Activated gamma-delta T cell treated with anti-CD3 and anti-CD28 coated beads, Interleukin-2, amount 50 U/mL, for 16 hours (primary cell): ENCODE measurements at places on chromosomes 1 and 21.

DNA sequence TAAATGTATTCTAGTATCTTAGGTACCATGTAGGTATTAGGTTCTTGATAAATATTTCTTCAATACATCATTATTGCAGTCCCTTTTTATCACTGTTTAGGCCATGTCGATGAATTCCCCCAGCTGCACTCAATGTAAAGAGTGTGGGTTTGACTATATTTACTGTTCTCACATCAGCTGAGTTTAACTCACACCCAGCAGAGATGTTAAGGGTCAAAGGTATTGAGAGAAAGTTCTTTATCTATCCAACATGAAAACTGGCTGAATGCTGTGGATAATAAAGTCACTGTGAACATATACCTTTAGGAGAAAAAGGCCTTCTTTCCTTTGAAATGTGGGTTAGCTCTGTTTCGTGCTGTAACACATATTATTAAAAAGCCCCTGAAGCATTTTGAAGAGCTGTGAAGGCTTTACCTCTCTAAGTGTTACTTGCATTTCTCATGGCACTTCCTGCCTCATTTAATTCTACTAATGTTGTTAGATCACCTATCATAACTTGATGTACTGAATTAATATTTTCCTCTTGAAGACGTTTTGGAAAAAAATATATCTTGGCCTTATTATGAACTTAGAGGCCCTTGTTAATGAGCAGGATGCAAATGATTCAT, 19.1 kb upstream of the LYST start:
- no peak for DNase-seq

- no peak for DNase-seq
Measured at GRCh38 chr1:178565586-178565985, 52.7 kb downstream of the TEX35 start.

GRCh38 chr1:112923234-112923958, 32.6 kb downstream of the SLC16A1 start:
- no peak for DNase-seq

GRCh38 chr1:19564366-19564765, 79.0 kb upstream of the CAPZB start:
- no peak for DNase-seq

DNA sequence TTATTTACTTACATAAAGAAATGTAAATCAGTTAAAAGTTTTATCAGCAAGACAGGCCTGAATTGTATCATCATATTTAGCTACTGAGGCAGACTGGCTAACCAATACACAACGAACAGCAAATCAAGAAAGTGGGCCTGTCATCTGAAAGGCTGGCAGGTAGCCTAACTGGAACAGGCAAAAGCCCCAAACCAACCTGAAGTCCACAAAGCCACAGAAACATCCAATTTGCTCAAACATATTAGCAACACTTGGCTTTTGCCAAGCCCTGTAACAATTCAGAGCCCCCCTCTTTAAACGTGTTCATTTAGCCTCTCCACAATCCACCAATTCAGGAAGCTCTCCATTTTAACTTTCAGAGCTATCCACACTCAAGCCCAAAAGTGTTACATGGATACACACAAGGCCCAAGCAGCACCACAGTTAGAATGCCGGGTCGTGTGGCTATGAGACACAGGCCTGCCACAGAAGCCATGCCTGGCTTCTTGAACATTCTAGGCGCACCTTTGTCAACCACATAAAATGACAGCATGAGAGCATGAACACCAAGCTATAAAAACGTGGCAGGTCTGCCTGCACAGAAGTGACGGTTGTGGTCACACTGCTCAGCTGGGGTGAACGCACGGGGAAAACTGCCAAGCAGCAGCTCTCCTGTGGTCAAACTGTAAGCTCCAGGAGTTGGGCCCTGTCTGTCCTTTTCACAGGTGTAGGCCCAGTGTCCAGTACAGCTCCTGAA, 49.3 kb downstream of the CD34 start:
- no peak for DNase-seq

DNA sequence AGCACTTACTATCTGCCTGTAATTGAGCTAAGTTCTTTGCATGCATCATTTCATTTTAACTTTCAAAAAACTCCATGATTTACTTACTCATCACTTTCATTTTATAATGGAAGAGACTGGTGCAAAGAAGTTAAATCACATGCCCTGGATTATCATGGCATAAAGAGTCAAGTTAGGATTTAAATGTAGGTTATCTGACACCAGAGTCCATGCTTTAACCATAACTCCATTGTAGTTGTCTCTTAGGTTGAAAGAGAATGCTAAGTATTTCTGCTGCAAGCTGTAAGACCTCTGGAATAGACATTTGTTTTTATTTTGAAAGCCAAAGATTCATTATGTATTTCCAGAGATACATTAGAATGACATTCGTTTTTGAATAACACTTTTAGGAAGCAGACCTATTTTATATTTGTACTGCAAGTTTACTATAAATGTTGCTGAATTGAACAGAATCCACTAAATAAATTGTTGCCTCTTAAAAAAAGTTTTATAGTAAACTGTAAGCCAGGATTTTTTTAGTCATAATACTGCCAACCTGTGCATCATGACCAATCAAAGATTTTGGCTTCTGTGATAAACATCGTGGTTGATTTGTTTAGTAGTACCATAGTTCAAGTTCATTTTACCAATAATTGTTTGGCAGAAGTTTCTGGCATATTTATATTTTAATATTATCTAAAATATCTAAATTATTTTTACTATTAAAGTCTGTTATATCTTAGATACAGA, 26.1 kb downstream of the CFH start:
- DNase-seq, result no peak

DNA sequence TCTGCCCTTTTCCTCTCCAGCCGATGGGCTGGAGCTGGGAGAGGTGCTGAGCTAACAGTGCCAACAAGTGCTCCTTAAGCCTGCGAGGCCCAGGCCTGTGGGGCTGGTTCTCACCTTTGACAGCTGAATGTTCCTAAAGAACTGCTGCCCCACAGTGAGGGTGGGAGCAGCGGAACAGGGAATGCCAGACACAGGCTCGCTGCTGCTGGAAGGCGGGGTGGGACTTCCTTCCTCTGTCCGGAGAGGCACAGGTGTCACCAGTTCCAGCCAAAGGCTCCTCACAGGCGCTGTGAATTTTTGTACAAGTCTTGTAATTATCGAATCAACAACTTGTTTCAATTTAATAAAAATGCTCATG, 47.1 kb downstream of the COQ8A start:
- no peak for DNase-seq

DNA sequence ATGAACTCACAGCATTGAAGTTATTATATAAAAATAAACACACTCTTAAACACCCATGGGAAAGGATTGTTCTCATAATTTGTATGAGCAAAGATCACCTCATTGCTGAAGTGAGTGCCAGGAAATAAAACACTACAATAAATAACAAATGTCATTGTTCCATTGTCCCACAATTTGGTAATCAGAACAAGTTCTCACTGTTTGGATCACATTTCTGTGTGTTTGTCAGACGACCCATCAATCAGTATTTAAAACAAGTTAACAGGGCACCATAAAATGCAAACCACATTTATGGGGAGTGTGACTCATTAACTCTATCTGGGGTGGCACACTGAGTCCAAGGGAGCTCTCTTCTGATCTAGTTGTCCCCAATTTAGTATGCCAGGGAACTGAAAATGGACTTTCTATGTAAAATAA, 124.5 kb downstream of the PTPRC start:
- DNase-seq, result no peak

DNA sequence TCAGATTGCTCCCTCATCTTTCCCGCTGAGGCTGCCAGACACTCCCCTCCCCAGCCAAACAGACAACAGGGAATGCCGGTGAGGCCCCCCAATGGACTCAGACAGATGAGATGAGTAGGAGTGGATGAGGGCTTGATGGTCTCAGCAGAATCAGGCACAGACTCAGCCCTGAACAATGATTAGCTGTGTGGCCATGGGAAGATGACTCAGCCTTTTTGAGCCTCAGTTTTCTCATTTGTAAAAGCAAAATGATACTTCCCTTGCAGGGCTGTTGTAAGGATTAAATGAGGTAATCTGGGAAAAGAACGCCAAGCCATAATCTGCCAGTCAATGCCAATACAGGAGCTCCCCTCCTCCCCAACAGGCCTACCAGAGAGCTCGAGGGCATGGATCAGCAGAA, 12.4 kb downstream of the C1orf198 start:
- DNase-seq, result no peak

GRCh38 chr1:61450872-61451571, 273.9 kb downstream of the TM2D1 start:
- DNase-seq, result no peak
